ENCODE measurements at places on chromosomes 16 and 17.
A peak's percentile ranks its signal among the peaks of the same experiment; 100 is the strongest.

DNA sequence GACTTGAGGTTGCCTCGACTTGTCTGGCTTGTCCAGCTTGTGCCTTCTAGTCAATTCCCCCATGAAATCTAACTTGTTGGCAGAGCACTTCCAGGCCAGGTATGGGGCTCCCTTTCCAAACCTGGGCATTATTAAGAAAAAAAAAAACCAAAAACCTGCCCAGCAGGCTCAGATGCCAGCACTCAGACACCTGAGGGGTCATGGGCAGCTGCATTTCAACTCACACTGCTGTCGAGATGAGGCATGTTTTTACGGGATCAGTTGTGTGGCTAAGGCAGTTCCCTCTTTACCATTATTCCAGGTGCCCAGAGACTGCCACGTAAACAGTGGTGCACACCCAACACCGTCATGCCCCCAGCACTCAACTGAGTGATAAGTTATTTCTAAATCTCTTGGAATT lies 17.8 kb downstream of the TMEM11 start:
- DNase-seq = no peak

DNA sequence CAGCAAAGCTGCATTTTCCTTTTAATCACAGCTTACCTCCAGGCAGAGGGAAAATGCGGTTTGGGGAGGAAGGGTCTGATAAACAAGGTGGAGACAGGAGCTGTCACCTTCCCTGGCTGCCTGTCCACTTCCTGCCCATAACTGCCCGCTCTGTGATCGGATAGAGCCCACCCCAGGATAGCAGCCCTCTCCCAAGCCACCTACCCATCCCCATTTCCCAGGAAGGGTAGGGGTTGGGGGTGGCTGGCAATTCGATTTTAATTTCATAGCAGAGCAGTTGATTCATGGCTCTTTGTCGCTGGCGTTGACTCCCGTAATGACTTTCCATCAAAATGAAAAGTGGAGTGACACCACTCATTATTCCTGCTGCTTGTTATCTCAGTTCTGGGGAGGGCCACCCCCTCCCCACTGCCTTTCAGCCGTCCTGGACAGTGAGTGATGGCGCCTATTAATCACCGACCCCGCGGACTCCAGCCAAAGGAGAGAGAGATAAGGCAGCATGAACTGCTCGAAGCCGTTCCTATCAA lies 11.2 kb downstream of the CDK5RAP3 start:
- DNase-seq = no peak

DNA sequence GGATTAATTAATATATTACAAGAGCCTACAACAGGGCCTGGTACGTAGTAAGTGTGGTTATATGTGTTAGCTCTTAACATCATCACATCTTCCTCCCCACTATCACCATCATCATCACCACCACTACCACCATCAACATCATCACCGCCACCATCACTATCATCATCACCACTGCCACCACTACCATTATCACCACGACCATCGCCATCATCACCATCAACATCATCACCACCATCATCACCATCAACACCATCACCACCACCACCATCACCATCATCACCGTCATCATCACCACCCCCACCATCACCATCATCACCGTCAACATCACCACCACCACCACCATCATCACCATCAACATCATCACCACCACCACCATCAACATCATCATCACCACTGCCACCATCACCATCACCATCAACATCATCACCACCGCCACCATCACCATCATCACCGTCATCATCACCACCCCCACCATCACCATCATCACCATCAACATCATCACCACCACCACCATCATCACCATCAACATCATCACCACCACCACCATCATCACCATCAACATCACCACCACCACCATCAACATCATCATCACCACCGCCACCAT lies 7.8 kb upstream of the IL4R start:
- DNase-seq = no peak

DNA sequence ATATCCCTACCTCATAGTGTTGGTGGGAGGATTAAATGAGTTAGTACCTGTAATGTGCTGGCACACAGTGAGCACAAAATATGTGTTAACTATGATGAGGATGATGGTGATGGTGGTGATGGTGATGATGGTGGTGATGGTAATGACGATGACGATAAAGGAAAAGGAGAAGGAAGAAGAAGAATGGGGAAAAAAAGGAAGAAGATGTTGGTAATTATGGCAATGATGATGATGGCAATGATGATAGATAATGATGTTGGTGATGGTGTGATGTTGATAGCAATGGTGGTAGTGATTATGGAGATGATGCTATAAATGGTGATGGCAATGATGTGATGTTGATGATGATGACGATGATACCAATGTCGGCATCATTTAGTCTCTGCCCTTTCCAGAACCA lies 270.2 kb downstream of the GRIN2A start:
- no peak for DNase-seq

- DNase-seq = no peak
Observed at GRCh38 chr16:12723681-12724080, 80.0 kb downstream of the CPPED1 start.

GRCh38 chr17:81509207-81509971 lies 3.2 kb downstream of the ACTG1 start:
- peak; percentile 61 for DNase-seq

DNA sequence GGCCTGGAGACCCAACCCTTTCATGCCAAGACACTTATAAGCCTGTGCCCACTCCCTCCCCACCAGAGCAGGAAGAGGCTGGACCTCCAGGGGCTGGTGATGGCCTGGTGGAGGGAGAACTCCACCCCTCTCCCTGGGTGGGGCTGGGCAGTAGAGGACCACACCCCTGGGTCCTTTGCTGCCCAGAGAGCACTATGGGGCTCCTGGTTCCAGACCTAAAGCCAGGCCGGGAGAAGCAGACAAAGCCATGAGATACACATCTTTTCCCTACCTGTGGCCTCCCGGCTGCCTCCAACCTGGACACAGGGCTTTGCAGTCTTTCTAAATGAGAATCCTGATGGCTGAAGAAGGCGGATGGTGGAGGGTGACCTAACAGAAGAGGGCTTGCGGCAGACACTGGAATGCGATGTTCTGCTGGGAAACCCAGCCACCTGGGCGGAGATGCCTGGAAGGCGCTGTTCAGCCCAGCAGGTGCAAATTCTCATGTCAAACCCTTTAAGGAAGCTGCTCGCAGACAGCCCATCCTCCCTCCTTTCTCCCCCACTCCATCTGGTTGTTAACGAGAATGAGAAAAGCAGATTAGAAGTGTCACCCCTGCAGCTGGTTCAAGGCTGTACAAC lies 43.9 kb upstream of the KIFC3 start:
- DNase-seq = no peak

DNA sequence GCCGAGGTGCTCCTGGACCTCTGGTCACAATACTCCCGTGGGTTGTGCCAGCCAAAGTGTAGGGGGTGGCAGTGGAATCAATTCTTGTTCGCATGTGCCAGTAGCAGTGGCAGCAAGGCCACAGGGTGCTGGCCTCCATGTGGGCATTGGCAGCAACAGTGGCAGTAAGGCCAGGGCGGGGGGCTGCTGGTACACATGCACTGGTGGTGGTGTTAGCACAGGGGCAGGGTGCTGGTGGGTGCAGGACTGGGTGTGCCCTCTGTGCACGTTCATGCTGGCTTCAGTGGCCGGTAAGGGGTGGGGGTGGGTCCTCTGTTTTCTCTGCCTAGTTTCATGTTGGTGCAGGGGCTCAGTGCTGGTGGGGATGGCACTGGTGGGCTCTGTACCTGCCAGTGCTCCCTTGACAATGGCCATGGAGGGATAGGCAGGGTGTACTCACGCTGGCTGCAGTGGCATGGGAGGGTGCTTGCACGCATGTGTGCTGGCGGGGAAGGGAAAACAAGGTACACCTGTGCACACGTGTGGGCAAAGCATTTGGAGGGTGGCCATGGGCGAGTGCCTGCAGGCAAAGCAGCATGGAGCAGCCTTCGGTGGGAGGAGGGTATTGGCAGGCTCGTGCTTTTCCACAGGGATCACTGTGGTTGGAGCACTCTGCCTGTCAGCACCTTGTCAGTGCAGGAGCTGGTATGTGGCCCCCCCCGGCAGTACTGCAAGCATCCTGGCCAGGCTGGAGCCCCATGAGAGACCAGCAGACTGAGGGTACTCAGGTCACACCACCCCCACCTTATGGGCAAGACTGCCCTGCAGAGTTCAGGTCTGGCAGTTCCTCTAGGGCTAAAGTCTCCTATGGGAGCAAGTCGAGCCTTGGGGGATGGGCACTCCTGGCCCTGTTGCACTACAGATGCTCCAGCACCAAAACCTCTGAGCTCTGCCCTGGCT lies 35.8 kb downstream of the NF1 start:
- peak; percentile 68 for DNase-seq

- peak; percentile 71 for DNase-seq
Observed at GRCh38 chr16:66427036-66427860, at the start of gene BEAN1. Gene BEAN1 (plus strand): TSS chr16:66427295. CDS start chr16:66437677, 10,382 bp downstream.

GRCh38 chr16:62014319-62014923 lies 21.8 kb downstream of the CDH8 start:
- DNase-seq = peak; percentile 8

GRCh38 chr17:42428141-42428944 lies 5.3 kb upstream of the CAVIN1 start:
- DNase-seq = peak; percentile 94

- no peak for DNase-seq
Observed at GRCh38 chr17:40520991-40521453, 19.6 kb upstream of the TNS4 start.

GRCh38 chr16:80580109-80580832 lies 39.5 kb downstream of the DYNLRB2 start:
- DNase-seq = no peak

DNA sequence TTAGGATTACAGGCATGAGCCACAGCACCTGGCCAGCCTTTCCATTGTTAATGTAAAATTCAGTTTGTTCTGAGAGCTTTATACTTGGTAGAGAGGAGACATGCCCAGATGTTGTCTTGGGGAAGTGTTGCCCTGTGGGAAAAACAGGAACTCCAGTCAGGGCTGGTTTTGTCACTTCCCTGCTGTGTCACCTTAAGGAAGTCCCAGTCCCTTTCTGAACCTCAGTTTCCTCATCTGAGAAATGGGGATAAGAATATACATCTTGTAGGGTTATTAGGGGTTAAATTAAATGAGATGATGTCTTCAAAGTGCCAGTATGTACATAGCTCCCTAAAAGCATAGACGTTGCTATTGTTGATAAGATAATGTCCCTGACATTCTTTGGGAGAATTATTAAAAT lies 25.3 kb downstream of the CLEC16A start:
- no peak for DNase-seq

DNA sequence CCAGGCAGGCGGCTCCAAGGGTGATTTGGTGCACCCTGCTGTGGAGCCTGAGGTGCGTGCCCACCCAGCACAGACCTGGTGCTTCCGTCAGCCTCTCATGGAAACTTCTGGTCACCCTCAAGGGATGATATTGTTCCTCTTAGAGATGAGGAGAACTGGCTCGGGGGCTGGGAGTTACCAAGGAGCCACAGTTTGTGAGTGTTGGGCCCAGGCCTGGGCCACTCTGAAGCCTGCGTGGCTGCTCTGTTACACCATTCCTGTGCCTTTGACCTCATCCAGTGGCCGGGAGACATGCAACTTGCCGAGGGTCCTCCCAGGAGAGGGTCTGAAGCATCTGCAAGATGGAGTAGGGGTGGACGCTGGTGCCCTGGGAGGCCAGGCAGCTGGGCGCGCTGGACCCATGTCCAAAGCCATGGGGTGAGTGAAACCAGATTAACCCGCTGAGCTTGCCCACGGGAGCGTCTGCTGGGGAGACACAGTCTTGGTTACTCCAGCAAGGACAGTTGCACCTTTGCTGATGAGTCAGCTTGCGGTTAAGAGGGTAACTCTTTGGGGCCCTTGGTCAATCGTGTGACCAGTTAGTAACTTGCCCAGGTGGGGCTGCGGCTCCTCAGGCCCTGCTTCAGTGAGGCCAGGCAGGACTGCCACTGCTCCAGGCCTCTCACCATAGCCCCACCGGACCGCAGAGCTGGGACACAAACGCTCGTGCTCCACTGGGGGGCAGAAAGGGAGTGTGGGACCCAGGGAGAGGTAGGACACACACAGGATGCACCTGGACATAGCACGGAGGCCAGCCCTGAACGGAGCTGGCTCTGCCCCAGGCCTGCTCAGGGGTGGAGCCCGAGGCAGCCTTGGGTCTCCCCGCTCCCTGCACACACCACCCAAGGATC lies 7.5 kb downstream of the C16orf90 start:
- DNase-seq = no peak

DNA sequence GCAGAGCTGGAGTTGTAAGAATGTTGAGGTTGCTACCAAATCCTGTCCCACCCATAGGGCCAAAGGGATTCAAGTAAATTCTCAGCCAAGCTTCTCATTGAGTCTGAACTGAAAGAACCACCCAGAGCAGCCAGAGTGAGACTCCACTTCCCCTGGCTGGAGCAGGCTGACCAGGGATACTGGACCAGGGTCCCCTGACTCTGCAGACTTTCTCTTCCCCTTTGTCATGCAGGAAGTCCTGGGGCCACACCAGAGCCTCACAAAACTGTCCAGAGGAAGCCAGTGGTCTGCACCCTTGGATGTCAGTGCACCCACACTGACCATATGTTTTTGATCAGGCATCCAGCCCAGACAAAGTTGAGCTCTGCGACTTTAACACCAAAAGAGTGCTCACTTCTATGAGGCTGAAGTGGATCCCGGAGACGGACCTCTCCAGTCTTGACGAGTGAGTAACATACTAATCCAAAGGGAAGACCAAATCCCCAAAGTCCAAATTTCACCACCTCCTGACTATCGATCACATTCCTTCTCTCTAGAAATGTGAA lies 4.1 kb downstream of the NXN start:
- DNase-seq = peak; percentile 47

GRCh38 chr16:69618721-69619120 lies 53.0 kb downstream of the NFAT5 start:
- no peak for DNase-seq

DNA sequence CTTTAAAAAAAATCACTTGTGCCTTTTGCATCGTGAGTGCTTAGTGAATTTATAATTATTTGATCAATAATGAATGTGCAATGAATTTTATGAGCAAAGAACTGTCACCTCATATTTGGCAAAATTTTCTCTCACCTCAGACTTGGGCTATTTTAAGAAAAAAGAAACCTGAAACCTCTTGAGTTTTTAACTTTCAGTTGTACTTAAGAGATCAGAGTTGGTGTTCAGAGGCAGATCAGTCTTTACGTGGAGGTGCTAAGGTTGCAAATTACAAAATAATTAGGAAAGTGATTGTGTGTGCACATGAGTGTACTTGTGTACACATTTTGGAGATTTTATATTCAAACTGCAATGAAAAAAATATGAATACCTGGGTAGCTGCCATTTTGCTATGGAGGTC lies 218.7 kb upstream of the RBFOX1 start:
- DNase-seq = no peak

- no peak for DNase-seq
Observed at GRCh38 chr17:41553987-41554680, 17.7 kb downstream of the KRT9 start.

- peak; percentile 76 for DNase-seq
Observed at GRCh38 chr16:53022374-53022773, 30.3 kb downstream of the CHD9NB start.

DNA sequence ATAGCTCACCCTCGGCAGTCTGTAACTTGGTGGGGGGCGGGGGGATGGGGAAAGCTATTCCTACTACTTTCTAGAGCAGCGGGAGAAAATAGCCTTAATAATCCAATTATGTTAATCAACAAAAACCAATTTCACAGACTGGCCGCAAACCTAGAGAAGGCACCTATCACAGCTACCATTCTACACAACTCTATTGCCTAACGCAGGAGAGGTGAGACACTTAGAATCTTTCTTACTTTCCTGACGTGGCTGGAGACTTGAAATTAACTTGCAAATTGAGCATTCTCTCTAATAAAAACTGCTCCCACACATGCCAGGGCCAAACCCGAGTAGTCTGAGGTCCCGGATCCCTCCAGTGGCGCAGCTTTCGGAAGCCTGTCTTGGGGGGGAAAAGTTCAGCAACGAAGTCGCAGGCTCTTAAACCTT lies 794 bp downstream of the SMG6 start:
- DNase-seq = no peak

GRCh38 chr16:50114357-50115129 lies 38.6 kb upstream of the TENT4B start:
- DNase-seq = no peak
